CD4-positive, alpha-beta T cell treated with Interleukin-17A for 4 hours (primary cell): ENCODE measurements at places on chromosomes 12 and 14.

DNA sequence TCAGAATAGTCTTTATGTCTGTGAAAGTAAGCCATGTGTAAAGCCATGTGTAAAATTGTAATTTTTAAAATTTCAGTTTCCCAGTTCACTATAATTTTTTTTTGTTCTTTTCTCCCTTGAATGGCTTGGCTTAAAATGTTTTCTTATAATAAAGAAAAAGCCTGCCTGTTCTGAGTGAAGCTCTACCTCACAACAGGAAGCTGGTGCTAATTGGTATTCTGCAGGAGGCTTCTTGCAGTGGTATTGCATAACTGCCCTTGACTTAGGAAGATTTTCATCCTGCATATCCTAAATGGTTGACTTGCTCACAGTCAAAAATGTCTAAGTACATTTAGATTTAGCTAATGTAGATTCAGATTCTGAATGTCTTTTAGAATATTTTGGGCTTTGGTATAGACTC lies 49.5 kb downstream of the ATP2A2 start:
- no peak for DNase-seq

DNA sequence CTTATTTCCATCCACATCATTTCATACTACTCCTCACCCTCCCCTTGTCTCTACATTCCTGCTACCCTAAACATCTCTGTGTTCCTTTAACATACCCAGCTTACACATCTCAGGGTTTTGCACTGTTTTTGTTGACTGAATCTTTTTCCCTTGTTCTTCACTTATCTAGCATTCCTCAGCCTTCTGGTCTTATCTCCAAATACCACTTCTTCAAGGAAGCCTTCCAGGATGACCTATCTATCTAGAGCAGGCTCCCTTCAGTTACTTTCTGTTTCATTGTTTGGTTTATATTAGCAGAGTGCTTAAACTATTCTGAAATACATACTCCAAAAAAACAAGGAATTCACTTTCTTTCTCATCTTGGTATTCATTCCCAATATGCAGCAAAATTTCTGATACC lies 353.1 kb downstream of the NAV3 start:
- DNase-seq: no peak

GRCh38 chr14:36022765-36023410 lies 153.6 kb downstream of the PTCSC3 start:
- no peak for DNase-seq

GRCh38 chr12:84412226-84412625 lies 500.4 kb downstream of the SLC6A15 start:
- DNase-seq: no peak

DNA sequence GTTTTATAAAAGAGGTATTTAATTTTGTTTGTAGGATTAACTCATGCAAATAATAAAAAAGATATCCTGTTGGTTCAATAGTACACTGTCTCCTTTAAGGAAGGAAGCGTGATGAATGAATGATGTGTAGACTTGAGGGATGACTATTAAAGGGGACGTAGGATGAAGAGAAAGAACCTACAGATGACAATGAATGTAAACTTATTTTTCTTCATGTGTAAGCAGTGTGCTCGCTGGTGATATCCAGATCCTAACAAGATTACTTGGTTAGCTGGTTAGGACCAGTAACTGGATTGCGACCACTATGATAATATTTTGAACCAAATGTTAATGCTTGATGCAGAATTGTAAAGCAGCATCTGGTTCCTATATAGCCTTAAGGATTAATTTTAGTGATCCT lies 2.6 kb downstream of the ARF6 start:
- no peak for DNase-seq

GRCh38 chr12:4705824-4706223 lies 14.4 kb upstream of the GALNT8 start:
- DNase-seq: no peak
